ENCODE measurements at places on chromosomes 5 and 9.

- DNase-seq: no peak
Measured at GRCh38 chr5:76372323-76373054, 30.6 kb upstream of the IQGAP2 start.

- no peak for DNase-seq
Measured at GRCh38 chr9:35666045-35666444, 1.1 kb upstream of the ARHGEF39 start.

DNA sequence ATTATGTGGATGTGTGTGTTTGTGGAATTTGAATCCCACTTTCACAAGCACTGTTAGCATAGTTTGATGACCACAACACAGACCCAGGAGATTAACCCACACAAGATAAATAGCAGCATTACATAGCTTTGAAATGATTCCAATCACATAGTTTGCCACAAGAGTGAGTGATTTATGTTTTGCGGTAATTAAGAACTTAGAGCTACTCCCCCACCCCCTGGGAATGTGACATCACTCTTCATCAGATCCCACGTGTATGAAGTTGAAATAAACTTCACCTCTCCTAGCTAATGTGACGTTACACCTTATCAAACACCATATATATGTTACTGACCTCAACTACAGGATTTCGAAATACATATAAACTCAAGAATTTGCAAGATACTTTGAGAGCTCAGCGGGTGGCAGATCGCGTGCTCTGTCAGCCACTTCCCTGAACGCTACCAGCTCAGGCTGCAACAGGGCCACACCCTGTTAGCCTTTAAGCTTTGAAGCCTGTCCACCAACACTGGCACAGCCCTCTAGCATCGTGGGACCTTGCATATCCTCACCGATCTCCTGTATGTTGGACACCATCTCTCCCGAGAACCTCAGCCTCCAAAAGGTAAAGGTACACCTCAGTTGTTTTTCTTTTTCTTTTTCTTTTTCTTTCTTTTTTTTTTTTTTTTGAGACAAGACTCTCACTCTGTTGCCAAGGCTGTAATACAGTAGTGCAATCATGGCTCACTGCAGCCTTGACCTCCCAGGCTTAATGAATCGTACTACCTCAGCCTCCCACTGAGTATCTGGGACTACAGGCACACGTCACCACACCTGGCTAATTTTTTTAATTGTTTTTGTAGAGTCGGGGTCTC, 1.7 kb upstream of the AGTPBP1 start:
- no peak for DNase-seq

DNA sequence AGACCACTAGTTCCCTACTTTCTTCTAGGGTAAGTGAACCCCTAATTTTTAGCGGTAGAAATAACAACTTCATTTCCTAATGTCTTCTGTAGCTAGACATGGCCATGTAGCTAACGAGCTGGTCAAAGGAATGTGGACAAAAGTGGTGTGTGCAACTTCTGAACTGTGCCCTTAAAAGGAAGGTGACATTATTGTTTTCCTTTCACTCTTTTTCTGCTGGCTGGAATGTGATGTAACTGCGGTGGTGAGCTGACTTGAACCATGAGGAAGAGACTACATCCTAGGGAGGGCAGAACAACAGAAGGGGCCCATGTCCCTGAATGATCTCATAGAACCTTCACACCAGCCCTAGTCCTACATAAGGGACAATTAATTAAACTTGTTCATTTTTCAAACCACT, 1.3 kb upstream of the SNX2 start:
- no peak for DNase-seq

DNA sequence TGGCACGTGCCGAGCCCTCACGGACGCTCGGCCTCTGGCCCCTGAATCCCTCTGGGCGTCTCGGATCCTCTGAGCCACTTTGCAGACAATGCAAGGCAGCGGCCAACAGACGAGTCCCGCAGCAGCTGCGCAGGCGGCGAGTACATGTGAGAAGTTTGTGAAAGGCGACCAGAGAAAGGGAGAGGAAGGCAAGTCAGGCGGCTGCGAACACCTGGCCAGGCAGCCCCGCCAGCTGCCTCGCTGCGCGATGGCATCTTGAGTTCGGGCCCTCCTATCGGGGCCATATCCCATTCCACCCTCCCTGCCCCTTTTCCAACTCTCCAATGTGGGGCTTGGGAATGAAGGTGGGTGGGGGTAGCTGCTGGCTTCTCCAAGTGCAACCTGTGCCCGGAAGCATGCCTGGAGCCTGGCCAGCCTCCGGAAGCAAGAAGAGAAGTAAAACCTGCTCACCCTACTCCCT, 4.5 kb upstream of the POU4F3 start:
- no peak for DNase-seq

DNA sequence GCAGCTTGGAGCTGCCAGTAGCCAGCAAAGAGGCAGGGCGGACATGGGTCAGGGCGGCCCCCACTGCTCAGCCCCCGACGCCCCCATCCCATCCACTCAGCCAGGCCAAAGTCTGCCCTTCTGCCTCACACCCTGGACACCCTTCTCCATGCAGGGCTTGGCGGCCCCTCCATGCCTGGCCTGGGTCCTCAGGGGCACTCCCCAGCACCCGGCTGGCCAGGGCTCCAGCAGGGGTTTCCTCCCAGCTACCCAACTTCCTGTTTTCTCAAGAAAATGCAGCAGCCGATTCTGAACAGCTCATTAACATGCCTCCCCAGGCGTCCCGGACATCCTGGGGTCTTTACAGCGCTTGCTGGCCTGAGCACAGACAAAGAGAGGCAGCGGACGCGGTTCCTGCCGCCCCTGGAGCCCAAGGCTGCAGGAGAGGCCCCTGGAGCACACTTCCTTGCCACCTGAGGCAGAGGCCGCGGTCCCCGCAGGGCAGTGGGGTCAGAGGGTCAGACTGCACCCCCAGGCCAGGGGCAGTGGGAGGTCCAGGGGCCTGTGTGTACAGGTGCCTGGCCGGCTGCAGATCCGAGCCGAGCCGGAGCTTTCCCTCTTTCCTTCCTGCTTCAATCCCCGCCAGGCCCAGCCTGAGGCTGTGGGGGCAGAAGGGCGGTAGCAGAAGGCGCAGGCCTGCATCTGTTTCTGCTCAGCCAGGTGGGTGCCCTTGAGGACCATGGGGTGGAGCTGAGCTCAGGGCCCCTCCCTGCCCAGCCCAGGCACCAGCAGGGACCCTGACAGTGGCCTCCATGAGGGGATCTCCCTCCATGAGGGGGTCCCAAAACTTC, 18.7 kb upstream of the NRARP start:
- no peak for DNase-seq

GRCh38 chr5:61910771-61911170, 395.2 kb upstream of the KIF2A start:
- DNase-seq: no peak

- no peak for DNase-seq
Measured at GRCh38 chr9:19405771-19406170, 3.0 kb upstream of the ACER2 start.

- no peak for DNase-seq
Measured at GRCh38 chr9:84709056-84709455, 39.5 kb downstream of the NTRK2 start.

GRCh38 chr5:92552206-92553160, 1028.5 kb downstream of the NR2F1-AS1 start:
- DNase-seq: peak; percentile 15

- peak; percentile 71 for DNase-seq
Measured at GRCh38 chr9:91423785-91424402, at the start of gene NFIL3. TSS of gene NFIL3 (minus strand) at chr9:91423832. CDS start at chr9:91410734, 13,098 bp downstream.

DNA sequence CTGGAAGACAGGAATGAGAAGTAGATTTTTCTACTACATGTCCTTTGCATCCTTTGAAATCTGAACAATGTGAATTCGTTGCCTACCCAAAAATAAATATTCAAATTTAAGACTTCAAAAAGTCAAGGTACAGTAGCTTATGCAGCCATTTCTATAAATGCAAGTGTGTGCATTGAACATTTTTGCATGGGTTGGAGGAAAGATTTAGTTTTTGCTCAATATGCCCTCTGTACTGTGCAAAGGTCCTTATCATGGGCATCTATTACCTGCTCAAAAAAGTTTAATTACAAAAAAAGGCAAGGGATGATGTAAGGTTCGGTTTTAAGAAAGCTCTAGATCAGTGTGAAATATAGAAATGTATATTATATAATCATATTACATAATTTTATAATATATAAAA, 22.6 kb downstream of the AKNA start:
- DNase-seq: no peak

DNA sequence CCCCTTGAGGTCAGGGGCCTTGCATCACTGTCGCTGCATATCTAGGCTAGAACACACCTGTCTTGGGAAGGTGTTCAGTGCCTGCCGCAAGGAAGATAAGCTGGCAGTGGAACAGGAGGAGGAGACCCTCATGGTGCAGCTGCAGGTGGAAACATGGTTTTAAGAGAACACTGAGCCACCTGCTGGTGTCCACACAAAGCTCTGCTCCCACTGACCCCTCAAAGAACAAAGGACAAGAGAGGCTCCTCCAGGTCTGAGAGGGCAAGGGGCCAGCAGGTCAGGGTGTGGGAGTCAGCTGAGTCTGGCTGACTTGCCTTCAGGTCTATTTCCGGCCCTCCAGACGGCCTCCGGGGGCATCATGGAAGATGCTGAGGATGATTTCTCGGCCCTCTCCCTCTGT, 210.1 kb upstream of the TBCA start:
- no peak for DNase-seq

- peak; percentile 28 for DNase-seq
Measured at GRCh38 chr5:13591621-13592020, 352.9 kb downstream of the DNAH5 start.
